ENCODE measurements at places on chromosomes 2 and 18.

DNA sequence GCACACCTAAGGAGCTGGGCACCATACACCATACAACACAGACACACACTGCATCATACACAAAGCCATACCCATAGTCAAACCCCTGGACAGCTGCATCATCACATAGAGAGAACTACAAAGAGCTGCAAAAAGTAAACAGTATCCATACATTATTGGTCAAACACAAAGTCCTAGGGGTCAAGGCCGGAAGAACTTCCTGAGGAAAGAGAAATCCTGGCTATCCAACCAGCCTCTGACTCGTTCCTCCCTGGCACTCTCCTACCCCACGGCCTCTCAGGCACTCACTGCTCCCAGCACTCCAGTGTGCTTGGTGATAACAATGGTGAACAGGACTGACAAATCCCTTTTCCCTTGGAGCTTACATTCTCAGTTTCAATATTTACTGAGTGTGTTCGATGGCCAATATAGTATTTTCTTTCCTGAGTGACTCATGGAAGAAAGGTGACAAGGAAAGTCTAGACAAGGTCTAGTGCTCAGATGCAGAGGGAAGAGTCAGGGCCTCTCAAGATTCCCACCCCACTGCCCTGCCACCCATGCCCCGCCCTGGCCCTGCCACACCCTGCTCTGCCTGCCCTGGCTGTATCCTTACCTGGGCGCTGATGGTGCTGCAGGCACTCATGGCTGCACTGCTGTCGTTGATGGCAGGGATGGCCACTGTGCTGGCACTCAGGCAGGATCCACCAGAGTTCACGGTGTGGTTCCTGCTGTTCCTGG, 3.4 kb downstream of the CFAP65 start:
- no peak for DNase-seq

DNA sequence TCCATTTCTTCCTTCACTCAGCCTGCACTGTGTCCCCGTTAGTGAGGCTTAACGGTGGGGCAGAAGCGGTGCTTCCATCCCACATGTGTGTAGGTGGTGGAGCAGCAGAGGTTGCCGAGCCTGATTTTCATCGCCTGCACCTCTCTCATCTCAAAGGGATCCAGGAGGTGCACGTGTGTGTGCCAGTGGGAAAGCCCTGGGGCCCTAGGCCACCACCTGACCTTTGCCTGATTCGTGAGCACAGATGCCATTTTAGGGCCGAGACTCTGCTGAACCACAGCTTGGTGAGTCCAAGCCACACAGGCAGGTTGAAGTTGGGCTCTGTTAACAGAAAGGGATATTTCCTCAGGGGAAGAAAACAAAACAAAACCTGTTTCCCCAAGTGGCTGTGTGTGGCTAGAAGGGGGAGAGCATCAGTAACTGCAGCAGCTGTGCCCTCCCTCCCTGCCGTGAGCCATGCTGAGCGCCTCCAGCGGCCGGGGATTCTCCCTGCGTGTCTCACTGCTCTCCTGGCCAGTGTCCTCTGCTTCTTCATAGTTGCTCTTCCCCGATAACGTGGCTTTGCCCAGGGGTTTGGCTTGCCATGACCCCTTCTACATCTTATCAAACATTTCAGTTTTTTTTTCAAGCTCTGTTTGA, 81.5 kb downstream of the MAPRE2 start:
- DNase-seq, result no peak

DNA sequence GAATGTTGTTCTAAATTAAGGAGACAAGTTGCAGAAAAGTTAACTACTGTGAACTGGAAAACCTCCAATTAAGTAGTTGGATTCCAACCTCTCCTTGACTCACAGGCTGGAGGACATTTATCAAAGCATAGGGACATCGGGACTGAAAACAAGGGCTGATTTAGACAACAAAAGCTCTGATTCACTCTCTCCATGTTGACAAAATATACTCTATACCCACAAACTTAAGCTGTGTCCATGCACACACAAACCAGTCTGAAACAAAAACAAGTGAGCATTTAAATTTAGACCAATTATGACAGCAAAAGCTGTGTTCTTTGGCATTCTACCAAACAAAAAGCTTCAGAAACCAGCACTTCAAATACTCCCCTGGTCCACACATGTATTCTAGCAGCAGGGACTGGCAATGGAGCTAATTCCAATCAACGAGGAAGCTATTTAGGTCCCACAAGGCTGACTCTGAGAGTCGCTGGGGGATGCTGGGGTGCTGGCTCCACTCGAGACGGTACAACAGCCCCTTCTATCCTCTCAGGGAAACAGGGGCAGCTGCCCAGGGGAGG, 71.4 kb downstream of the NXPH2 start:
- peak; percentile 17 for DNase-seq

GRCh38 chr18:22250591-22250996, 81.2 kb downstream of the GATA6 start:
- no peak for DNase-seq

DNA sequence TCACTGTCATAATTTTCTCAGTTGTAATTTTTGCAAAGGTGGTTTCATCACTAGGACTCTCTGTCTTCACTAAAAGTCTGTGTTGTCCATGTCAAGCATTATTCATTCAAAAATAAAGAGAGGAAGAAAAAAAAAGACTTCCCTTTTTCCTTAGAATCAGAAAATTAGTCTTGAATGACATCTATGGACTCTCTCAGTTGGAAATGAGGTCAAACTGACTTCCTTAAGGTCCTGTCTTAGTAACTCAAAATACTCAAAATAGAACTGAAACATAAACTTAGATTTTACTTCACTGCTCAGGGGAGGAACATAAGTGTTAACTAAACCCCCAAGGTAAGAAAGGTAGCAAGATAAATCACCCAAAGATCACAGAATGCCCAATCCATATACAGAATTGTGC, 2.2 kb upstream of the ZNF407 start:
- no peak for DNase-seq

DNA sequence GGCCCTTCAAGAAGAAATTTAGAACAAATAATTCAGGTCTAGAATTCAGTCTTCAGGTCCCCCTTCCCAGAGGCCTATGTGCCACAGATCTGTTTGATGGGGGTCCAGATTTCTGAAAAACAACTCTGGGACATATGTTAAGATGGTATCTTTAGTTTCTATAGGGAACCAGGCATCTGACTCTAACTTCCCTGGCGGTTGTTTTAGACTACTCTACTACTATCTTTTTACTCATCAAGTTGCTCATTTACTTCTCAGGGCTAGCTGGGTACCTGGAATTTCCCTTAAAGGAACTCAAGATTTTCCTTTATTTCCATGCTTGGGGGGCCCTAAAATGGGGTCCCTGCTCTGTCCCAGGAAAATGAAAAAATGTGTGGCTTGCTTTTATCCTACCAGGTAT, 114.7 kb upstream of the RAB6C start:
- DNase-seq, result no peak

DNA sequence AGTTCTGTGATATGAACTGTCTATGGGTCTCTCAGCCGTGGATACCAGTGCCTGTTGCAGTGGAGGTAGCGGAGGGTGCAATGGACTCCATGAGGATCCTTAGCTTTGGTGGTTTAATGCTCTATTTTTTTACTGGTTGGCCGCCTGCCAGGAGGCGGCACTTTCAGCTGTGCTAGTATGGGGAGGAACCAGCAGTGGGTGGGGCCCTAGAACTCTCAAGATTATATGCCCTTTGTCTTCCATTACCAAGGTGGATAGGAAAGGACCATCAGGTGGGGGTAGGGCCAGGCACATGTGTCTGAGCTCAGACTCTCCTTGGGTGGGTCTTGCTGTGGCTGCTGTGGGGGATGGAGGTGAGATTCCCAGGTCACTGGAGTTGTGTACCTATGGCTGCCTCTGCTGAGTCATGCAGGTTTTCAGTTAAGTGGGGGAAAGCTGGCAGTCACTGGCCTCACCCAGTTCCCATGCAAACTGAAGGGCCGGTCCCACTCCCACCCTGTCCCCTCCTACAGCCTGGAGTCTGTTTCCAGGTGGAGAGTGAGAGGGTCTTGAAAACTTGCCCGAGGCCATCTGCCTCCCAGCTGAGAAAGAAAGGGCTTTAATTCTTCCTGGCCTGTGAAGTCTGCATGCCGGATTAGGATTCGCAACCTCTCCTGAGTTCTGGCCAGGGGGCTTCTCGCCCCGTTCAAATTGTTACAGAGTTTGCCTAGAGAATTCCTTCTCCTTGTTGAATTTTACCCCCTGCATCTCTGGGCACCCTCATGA, 14.5 kb downstream of the KCNS3 start:
- DNase-seq, result no peak

GRCh38 chr2:155382776-155383175, 684.3 kb downstream of the KCNJ3 start:
- DNase-seq, result no peak

DNA sequence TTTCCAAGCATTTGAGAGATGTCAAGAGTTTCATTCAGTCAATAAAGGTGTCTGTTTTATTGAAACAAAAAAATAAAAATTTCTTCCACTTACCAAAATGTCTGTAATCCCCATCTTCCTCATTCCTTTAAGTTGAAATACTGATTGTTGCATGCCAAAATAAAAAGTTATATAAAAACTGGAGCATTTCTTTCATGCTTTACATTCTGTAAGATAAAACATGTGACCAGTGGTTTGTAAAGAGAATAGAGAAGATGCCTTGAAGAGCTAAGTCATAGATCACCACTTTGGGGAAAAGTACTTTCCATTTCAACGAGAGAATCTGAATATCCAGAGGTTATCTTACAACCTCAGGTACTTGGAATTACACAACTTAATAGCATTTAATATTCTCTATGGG, 35.9 kb upstream of the MYO1B start:
- DNase-seq, result no peak

GRCh38 chr2:124254621-124255020, 229.5 kb downstream of the CNTNAP5 start:
- peak; percentile 16 for DNase-seq

- no peak for DNase-seq
Observed at GRCh38 chr2:143988082-143988481, 531.8 kb downstream of the ZEB2 start.

DNA sequence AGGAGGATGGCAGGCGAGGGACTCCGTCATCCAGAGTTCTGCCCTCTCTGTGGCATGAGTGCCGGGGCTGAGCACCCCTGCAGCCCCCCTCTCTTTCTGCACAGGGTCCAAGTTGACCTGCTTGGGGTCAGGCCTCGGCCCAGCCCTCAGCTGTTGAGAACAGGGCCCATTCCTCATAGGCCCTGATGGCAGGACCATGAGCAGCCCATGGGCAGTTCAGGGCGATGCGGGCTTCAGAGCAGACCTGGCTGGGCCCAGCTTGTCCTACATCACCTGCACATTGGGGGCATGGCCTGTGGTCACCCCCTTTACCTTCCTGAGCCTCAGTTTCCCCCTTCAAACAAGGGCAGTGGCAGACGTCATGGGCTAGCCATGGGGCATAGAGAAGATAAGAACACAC, 238.1 kb downstream of the SEPTIN10 start:
- no peak for DNase-seq

GRCh38 chr2:17614174-17614930, 73.9 kb downstream of the VSNL1 start:
- DNase-seq, result no peak

- no peak for DNase-seq
Observed at GRCh38 chr2:145412155-145412554, 892.2 kb upstream of the ZEB2 start.

DNA sequence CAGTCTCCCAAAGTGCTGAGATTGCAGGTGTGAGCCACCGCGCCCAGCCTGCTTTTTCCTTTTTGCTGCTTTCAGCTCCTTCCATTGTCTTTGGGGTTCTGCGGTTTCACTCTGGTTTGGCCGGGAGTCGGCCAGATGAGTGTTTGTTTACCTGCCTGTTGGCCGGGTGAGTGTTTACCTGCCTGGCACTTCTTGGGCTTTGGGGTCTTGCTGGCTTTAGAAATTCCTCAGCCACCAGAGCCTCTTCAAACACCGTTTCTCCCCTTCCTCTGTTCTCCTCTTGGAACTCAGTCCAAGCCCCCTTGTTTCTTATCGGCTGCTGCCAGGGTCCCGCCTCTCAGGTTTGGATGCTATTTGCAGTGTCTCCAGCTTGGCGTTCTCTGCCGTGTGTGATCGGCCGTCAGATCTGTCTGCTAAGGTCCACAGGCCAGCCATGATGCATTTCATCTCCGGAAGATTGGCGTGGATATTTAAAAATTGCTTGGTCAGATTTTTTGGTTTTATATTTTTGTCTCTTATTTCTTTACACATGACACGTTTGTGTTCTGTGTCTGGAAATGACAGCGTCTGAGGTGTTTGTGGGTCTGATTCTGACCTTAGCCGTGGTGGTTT, 14.2 kb upstream of the GAL3ST2 start:
- DNase-seq, result no peak

- DNase-seq, result no peak
Observed at GRCh38 chr2:5932556-5933469, 240.6 kb downstream of the SOX11 start.

DNA sequence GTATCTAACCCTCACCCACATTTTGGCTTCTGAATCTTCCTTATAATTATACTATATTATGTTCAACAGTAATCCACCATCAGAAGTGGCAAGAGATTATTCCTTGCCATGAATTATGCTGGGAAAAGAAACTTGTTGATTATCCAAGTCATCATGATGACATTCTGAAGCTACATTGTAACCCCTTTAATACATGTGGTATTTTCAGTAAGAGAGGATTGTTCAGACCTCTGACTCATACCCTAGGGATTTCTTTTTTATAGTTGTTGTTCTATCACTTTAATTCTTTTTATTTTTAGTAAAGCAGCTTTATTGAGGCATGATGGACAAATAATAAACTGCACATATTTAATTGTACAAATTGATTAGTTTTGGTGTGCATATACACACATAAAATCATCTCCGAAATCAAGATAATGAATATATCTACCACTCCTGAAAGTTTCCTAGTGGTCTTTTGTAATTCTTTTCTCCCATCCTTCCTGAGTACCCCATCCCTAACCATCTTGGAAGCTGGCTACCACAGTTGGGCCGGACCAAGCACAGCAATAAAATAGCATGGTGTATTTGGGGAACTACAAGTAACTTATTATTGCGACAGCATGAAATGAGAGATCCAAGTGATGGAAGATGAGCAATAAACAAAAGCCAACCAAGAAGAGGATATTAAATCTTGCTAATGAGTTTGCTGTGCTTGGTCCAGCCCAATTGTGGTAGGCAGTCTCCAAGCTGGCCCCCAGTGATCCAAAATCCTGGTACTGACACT, 159.9 kb downstream of the BARD1 start:
- peak; percentile 16 for DNase-seq

Data from fibroblast of the conjunctiva (primary cell).